Daoy (cell line): ENCODE measurements at places on chromosomes 12 and 14.
A peak's percentile ranks its signal among the peaks of the same experiment; 100 is the strongest.

GRCh38 chr12:122322501-122322900 is 56.2 kb upstream of the VPS33A start:
- peak; percentile 45 for DNase-seq

- DNase-seq: no peak
These were observed 28.2 kb upstream of the AVPR1A start for GRCh38 chr12:63179224-63179623.

DNA sequence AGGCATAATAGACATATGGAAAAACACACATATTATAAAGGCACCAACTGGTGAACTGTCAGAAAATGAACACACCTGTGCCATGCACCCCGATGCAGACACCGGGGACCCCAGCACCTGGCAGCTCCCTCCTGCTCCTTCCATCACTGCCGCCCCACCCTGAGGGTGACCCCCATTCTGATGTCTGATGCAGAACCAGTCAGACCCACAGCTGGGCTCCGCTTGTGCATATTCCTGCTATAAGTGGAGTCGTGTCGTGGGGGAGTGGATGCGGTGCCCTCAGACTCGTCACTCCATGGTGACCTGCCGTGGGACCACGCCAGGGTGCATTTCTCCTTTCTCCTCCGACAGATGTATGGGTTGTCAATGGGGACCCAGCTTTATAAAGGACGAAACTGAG is 45.7 kb upstream of the MEG3 start:
- DNase-seq: no peak

DNA sequence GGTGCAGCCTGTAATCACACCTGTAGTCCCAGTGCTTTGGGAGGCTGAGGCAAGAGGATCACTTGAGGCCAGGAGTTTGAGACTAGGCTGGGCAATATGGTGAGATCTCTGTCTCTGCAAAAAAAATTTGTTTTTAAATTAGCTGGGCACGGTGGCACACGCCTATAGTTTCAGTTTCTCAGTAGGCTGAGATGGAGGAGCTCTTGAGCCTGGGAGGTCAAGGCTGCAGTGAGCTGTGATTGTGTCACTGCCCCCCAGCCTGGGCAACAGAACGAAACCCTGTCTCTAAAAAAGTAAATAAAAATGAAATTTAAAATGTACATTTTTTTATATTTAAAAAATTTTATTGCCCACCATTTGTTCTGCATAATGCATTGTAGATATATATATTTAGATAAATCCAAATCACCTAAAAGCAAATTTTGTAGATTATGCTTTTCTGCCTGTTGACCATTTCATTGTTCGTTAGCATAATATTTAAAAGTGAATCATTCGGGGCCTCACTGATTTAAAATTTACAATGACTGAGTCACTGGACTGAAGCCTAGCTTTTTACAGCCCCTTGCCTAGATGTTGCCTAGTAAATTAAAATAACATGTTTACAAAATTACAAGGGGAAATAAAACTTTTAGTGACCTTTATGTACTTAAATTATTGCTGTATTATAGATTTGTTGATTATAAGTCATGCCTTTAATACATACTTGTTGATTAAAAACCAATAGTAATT is 87.9 kb downstream of the USP15 start:
- peak; percentile 62 for DNase-seq
